Breast epithelium (tissue), 4 donors: ENCODE measurements at places on chromosomes 3 and 15.

- DNase-seq = peak; percentile 15
These were observed 23.0 kb upstream of the GOLGA6C start for GRCh38 chr15:75235051-75235673.

GRCh38 chr3:183485093-183485492, 56.7 kb upstream of the MCF2L2 start:
- no peak for DNase-seq

DNA sequence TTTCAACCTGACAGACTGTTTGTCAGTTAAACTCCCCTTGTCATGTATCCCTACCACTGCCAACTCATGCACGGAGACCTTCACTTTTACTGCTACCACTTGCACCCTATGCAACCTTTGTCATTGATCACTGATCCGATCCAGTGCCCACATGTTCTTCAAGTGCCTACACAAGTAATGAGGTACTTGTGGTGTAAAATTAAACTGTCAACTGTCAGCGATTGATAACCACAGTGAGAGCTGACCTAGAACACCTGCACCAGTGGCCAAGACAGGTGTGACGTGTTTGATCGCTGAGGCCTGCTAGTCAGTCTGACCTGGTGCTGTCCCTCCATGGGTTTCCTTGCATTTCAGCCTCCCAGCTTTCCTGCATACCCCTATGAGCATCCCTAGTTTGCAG, 55.6 kb downstream of the MECOM start:
- no peak for DNase-seq

DNA sequence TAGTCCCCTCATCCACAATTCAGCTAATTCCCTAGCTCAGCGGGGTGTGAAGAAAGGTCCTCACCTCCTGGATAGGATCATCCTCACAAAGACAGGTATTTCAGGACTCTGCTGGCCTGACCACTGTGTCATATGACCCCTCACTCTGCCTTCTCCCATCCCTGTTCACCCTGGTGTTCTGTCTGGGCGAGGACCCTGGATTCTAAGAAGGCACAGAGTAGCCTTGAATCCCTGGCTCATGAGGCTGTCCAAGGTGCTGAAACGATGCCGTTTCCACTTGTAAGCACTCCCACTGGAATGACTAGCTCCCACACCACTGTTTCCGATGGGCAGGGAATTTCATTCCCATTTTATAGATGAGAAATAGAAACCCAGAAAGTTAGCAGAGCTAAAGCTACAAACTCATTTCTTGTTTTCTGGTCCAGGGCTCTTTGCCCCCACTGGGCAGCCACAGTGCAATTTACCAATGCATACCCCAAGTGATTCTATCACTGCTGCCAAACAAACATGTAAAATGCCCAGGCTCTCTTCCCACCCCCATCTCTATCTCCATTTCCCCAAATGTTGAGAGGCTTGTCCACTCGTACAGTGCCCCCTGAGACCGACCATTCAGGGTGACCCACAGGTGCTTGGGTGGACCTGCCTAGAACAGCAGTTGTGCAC, 83.2 kb downstream of the RAB11A start:
- DNase-seq = no peak

GRCh38 chr15:40963201-40963600, 9.9 kb downstream of the CHAC1 start:
- DNase-seq = no peak

DNA sequence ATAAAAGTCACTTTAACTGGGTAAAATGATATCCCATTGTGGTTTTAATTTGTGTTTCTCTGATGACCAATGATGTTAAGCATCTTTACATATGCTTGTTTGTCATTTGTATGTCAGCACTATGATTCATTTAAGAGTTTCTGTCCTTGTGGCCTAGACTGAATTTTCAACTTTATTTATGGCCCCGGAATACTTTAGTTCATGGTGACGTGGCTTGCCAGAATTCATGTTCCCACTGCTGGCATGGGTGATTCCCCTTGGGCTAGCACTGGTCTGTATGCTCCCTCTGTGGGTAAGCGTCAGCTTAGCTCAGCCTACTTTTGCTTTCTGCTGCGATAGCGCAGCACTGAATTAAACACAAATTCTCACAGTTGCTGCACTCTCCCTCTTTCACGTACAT, 436.3 kb upstream of the SGO1 start:
- DNase-seq = no peak

GRCh38 chr15:85782064-85782463, 12.7 kb downstream of the KLHL25 start:
- DNase-seq = no peak
